ENCODE measurements at places on chromosomes 3 and 15.
A peak's percentile ranks its signal among the peaks of the same experiment; 100 is the strongest.

- no peak for DNase-seq
These were observed 7.3 kb upstream of the CAMK1 start for GRCh38 chr3:9776896-9777693.

GRCh38 chr15:31279221-31280045 is 47.2 kb upstream of the KLF13 start:
- DNase-seq, result no peak

DNA sequence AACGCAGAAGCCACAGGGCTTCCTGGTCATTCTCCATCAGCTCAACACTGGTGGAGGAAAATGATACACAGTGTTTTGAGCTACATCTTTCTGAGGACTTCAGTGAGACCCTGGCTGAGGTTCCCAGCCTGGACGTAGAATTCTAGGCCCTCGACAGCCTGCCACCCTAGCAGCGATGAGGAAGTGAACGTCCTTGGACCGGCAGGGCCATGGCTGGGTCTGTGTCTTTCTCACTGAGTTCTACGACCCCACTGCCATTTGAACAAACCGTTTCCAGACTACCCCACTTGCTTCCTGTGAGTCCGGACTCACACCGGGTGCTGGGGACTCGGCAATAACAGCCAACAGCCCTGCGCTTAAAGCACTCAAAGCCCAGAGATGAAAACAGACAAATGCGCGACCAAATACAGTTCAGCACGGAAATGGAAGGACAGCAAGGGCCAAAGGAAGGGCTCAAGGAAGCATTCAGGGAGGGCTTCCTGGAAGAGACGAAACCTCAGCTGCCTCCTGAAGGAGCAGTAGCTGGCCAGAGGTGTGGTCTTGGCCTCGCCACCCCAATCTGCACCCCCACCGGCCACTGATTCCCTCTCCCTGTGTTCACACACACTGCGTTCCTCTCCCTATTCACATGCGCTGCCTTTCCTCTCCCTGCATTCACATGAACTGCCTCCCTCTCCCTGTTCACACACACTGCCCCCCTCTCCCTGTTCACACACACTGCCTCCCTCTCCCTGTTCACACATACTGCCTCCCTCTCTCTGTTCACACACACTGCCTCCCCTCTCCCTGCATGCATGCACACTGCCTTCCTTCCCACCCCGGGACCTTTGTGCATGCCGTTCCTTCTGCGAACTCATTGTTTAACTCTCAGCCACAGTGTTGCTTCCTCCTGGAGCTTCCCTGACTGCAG is 136.3 kb upstream of the PRR20G start:
- no peak for DNase-seq

GRCh38 chr3:109825971-109826810 is 488.8 kb upstream of the DPPA4 start:
- DNase-seq, result no peak

DNA sequence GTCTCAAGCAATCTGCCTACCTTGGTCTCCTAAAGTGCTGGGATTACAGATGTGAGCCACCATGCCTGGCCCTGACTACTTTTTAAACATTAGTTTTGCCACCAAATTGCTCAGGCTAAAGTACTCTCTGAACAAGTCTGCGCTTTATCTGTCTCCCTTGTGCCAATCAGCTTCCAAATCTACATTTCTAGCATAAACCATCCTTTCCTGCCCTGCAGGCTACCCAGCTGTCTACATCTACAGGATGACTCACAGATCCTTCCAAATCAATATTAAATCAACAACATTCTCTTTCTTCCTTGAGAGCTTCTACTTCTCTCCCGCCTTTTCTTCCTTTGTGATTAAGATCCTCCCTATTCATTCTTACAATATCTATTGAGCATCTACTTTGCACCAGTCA is 16.0 kb upstream of the ATOSA start:
- no peak for DNase-seq

- peak; percentile 28 for DNase-seq
These were observed 325 bp downstream of the ALCAM start for GRCh38 chr3:105367063-105367405.

DNA sequence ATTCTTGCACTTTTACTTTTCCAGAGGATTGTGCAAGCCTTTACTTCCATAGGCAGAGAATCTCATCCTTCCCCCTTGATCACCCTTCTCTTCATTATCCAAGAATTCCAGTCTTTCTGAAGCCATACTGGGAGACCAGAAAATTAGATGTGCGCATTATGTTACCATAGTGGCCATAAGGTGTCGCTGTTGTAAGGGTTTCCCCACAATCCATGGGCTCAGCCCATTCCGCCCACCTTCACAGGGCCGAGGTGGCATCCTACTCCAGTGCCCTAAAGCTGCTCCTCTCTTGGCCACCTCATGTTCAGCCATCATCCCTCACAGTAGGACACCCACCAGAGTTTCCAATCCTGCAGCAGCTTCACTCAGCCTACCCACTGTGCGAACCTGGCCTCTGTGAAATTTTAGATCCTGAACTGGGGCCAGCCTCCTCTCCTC is 35.0 kb downstream of the CTSH start:
- peak; percentile 18 for DNase-seq

GRCh38 chr3:58150130-58150809 is 60.5 kb downstream of the DNASE1L3 start:
- DNase-seq, result no peak

DNA sequence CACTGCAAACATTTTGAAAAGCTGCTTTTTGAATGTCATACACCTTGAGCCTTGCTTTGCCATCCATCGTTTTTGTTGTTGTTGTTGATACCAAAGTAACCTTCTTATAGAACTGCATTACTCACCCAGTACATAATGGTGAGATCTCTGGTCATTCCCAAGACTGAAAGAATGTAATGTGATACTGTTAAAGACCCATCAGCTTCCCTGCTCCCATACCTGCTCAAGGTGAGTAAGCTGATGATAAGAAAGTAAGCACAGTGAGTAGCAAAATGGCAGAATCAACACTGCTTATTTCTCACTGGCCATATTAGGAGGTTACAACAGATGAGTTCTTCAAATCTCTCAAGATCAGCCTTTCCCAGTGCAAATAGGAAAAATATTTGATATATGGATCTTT is 89.8 kb downstream of the CADPS start:
- DNase-seq, result no peak

DNA sequence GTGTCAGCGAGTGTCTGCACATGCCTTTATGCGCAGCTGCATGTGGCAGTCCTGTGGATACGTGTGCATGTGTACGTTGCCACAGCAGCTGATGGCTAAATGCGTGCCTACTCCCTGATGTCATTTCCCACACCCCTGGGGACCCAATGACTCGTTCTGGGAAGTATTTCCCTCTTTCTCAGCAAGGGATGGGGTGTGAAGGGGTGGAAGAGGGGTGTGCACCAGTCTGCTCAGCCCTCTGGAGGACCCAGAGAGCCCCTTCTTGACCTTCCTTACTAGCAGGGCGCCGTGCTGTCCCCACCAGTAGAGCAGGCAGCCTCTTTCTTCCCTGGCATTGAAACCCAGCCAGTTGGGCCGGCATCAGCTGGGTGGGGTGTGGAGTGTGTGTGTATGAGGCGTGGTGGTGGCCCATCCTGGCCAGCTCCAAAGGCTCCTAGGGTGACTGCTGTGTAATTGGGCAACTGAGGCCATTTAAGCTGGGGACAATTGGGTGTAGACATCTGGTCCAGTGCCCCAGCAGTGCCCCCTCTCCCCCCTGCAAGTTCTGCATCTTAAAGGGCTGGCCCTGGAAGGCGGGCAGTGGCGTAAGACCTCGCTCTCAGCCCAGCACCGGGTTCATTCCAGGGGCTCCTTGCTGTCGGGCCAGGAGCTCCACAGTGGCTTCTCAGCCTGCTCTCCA is 19.2 kb downstream of the SNX33 start:
- DNase-seq, result no peak

- DNase-seq, result no peak
These were observed 311.3 kb downstream of the NTRK3 start for GRCh38 chr15:87945246-87945645.

- DNase-seq, result no peak
These were observed 90.0 kb upstream of the SLC6A6 start for GRCh38 chr3:14312375-14312774.

GRCh38 chr3:187739094-187739560 is 6.1 kb downstream of the BCL6 start:
- peak; percentile 28 for DNase-seq

GRCh38 chr3:36540888-36541518 is 160.7 kb downstream of the STAC start:
- no peak for DNase-seq

- DNase-seq, result no peak
These were observed 14.5 kb upstream of the PLD1 start for GRCh38 chr3:171824824-171825221.

- DNase-seq, result no peak
These were observed 218.1 kb downstream of the TP63 start for GRCh38 chr3:189849262-189849661.

- DNase-seq, result no peak
These were observed 39.4 kb upstream of the SMAD3 start for GRCh38 chr15:67025719-67026609.

- DNase-seq, result no peak
These were observed 8.5 kb upstream of the ANPEP start for GRCh38 chr15:89822951-89823711.

GRCh38 chr15:58420579-58421043 is 11.2 kb upstream of the LIPC start:
- DNase-seq, result no peak

- no peak for DNase-seq
These were observed 357.1 kb upstream of the PROK2 start for GRCh38 chr3:72142028-72142427.

DNA sequence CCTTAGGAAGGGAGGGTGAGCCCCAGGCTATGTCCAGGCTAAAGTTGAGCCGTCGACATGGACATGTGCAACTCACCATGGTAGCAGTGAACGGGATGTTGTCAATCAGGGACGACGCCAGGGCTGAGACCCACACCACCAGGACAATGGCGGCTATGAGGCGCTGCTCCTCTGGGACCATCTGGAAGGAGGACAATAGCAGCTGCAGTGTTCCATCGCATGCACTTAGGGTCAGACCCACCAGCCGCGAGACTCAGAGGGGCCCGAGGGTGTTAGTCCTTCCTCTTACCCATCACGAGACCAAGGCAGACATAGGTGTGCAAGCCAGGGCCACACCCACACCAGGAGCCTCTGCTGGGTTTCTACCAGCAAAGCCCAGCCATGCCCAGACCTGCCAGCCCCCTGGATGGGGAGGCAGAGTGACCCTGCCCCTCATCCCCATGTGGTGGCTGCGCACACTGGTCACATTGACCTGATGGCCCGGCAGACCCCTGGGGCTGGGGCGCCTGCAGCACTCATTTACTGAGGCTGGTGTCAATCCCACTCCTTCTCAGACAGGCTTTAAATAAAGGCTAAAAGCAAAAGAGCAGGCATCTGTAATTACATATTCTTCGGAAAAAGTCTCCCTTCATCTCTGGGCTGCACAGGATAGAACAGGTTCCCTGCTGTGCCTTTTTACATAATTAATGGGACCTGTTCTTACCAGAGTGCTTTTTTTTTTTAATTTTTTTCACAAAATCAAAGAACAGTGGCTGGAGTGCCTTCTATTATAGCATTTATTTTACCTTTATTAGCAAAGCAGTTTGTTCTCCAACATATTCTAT is 227.8 kb downstream of the OCA2 start:
- DNase-seq, result no peak

DNA sequence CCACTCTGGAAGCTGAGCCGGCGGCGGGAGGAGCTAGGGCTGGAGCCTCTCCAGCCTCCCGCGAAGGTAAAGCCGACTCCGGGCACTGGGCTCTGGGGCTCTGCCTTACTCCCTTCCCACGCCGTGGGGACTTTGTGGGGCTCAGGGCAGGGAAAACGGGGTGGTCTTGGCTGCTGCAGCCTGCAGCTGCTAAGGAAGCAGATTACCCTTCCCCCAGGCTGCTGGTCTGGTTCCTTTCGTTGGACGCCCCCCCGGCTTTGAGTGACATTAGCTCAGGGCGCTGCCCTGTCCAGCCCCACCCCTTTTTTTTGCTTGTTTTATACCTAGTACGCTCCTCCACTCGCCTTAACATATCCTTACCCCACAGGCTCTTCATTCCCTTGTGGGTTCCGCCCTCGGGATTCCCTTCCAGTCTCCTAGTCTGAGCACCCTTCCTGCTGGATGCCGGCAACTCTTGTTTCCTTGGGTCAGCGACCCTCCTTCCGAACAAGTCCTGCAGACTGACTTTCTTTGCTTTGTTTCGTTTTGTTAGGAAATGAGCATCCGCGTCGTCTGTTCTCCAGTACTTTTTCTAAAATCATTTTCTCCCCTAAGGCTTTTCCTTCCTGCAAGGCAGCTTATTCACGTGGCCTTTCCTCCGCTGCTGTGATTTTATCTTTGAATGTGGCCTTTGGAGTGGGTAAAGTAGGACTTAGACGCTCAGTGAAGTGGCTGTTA is 551 bp downstream of the DNAJC13 start:
- DNase-seq, result no peak

DNA sequence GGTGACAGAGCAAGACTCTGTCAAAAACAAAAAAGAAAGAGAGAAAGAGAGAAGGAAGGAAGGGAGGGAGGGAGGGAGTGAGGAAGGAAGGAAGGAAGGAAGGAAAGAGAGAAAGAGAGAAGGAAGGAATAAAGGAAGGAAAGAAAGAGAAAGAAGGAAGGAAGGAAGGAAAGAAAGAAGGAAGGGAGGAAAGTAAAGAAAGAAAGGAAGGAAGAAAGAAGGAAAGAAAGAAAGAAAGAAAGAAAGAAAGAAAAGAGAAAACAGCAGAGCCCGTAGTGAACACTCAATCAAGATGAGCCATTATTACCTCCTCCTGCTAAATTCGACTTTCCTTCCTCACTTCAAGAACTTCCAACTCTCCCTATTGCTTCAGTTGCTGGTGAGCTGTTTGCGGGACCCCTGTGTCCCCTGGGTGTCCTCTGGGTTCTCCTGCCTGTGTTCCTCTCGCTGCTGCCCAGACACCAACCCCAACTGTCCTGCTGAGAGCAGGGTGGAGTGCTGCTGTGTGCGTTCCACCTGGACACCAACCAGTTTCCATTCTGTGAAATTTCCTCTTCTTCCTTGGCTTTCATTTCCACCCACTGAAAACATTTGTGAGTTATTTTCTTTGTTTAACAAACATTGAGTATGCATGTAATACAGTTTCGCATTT is 266.4 kb downstream of the FAM43A start:
- DNase-seq, result no peak

DNA sequence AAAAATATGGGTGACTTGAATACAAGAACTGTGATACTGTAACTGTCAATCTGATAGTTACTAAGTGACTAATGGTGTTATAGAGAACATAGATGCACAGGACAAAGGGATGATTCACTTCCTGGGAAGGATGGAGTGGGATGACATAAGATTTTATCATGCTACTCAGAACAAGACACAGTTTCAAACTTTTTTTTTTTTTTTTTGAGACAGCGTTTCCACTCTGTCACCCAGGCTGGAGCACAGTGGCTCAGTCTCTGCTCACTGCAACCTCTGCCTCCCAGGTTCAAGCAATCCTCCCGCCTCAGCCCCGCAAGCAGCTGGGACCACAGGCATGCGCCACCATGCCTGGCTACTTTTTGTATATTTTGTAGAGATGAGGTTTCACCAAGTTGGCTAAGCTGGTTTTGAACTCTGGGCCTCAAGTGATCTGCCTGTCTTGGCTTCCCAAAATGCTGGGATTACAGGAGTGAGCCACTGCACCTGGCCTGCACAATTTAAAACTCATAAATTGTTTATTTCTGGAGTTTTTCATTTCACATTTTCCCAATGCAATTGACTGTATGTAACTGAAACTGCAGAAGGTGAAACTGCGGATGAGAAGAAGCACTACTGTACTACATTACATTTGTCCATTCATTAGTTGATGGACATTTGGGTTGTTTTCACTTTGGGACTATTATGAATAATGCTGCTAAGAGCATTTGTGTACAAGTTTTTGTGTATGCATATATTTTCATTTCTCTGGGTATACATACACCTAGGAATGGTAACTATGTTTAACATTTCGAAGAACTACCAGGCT is 40.6 kb downstream of the ADIPOQ start:
- DNase-seq, result no peak

Measured in central memory CD4-positive, alpha-beta T cell (primary cell).